ENCODE measurements at places on chromosomes 6 and 20. TPM values are rescaled to one million over a fixed set of nuclear protein-coding genes. Genes with fewer than 3 reads are reported as not detected.

The DEFB132 gene
- polyA plus RNA-seq: 0.08 TPM

The PRR18 gene
- polyA plus RNA-seq: 0.29 TPM

DNA sequence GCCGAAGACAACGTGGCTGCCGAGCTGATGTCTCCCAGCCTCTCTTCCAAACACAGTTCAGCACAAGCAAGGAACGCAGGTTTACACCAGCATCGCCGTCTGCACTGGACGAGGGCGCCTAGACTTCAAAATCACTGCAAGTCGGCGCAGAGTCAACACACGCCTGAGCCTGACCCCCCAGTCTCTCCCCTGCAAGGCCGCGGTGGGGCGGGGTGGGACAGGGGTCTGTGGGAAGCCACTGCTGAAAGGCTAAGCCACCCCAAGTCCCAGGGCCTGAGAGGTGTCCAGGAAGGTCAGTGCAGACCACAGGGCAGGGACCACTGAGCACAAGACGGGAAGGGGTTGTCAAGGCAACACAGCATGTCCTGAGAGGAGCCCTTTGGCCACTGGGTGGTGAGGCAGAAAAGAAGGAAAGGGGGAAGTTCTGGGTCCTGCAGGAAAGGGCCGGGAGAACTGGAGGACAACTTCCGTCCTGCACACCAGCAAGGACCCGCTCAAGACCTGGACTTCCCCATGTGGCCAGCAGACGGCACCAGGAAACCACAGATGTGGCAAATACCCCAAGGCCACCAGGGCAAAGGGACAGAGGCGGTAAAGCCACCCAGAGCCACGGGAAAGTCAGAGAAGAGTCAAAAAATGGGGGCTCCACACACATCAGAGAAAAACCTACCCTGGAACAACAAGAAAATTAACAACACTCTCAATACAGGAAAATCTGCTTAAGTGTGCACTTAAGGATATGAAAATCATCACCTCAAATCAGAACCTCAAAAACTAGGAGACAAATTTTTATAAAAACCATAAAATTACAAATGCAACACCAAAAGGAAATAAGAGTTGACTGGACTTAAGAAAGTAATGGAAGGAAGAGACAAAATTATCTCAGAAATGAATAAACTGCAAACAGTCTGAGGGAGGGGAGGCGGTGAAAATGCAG, 84.8 kb downstream of the TAF4 start:
- DNase-seq: peak; percentile 55

DNA sequence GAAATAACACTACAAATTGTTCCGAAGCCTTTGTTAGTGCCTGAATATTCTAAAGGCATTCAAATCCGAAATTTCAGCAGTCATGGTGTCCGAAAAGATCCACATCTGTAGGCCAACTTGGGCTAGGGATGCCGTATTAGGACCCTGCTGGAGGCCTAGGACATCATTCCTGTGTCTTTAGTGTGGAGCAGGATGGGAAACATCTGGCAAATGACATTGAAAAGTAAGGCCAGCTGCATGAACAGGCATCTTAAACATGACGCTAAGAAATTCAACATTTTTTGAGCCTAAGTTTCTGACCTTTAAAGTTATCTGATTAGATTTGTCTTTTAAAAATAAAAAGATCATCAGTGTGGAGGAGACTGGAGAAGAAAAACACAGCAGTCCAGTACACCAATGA, 91.3 kb downstream of the MYLK4 start:
- DNase-seq: no peak

The TNNC2 gene
- polyA plus RNA-seq: 0.12 TPM

GRCh38 chr6:32529697-32530430, at the start of gene HLA-DRB5:
HLA-DRB5 (minus strand) TSS chr6:32530287; CDS start chr6:32530224, 63 bp downstream.
- DNase-seq: no peak

DNA sequence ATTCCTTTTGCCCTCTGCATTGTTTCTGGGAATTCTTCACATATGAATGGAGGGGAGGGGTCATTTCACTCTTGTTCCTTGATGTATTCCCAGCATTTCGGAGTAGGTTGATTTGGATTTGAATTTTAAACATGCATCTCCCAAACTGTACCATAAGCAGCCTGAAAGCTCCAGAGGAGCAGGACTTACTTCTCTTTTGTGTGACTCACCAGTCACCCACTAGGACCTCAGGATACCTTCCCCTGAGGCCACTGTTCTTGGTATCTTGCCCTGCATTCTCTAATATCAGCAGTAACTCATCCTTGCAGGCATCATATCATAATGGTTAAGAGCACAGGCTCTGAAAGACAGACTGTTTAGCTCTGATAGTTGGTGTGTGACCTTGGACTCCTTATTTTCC, 703 bp downstream of the MRPL2 start:
- no peak for DNase-seq

The LIN28B gene
- polyA plus RNA-seq: not detected

The SMLR1 gene
- 40.8 TPM for polyA plus RNA-seq

The WFDC9 gene
- polyA plus RNA-seq: not detected

The TREM1 gene
- polyA plus RNA-seq: 0.43 TPM

GRCh38 chr6:87281426-87281825, 41.0 kb upstream of the SMIM8 start:
- no peak for DNase-seq

The SPTLC3 gene
- polyA plus RNA-seq: 4.2 TPM

The C20orf141 gene
- not detected for polyA plus RNA-seq

The PTCRA gene
- 0.63 TPM for polyA plus RNA-seq

DNA sequence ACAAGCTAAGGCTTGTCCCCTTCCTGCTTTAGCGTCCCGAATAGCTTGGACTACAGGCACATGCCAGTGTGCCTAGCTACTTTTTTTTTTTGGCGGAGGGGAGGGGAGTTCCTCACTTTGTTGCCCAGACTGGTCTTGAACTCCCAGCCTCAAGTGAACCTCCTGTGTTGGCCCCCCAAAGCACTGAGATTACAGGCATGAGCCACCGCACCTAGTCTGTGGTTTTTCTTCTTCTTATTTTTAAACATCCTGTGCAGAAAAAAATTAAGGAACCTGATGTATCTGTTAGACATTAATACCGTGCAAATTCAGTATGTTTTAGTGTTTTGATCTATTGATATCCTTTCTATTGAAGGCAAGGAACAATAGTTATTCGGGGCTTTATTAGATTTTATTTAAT, 25.7 kb downstream of the HIVEP1 start:
- no peak for DNase-seq

- no peak for DNase-seq
Measured at GRCh38 chr6:1912731-1913130, 303.0 kb downstream of the FOXC1 start.

DNA sequence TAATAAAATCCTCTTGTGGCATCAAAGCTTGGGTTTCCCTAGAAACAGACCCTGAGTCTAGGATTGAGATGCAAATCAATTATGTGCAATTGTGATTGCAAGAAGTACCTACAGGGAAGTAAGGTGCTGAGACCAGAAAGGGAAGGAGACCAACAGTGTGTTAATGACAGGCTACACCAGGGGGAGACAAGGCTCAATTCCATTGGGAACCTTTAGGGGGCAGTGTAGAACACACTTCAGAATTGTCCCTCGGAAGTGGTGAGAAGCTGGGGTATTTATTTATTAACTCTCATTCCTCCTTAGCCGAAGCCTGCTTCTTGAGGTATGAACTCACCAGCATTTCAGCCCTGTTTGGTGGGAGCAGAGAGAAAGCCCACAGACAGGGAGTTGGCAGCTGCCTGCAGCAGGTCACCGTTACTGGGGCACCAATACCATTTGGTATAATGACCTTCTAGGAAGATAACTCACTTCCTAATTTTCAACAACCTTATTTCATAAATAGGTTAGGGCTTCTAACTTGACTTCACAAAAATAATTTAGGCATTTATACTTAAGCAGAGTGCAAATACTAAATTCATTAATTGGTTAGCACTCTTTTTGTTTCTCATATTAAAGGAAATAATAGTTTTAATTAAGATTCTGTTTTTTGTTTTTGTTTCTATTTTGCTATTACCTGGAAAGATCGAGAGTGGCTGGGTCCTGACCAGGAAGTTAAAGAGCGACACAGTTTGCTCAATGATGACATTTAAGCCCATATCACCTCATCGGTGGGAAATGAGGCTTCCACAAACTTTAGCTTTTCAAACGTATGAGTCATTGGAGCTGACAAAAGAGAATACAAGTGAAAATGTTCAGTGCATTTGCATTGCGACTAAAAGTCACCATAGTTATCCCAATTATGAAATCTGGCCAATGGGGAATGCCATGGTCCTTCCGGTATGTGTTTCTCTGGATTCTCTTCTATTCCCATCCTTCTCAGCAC, 94.8 kb downstream of the BTBD3 start:
- DNase-seq: peak; percentile 36

The PNLDC1 gene
- polyA plus RNA-seq: 3.1 TPM

DNA sequence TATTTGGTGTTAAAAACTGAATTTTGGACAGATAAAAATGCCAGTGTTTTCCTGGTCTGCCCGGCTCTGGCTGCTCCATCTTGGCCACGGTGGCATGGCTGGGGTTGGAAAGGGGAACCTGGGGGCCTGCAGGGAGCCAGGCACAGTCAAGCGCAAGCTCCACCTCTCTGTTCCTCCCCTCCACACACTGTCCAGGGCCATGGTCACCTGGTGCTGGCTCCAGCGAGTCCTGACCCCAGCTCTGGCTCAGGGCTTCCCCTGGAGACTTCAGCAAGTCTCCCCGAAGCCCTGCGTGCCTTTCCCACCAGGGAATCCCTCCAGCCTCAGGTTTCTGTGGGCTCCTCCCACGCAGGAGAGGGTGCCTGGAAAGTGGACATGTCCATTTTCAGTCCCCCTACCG, 298.5 kb downstream of the QKI start:
- DNase-seq: no peak

The TAGAP gene
- polyA plus RNA-seq: 0.56 TPM

- DNase-seq: no peak
Measured at GRCh38 chr20:47753576-47754387, 31.5 kb downstream of the SULF2 start.

DNA sequence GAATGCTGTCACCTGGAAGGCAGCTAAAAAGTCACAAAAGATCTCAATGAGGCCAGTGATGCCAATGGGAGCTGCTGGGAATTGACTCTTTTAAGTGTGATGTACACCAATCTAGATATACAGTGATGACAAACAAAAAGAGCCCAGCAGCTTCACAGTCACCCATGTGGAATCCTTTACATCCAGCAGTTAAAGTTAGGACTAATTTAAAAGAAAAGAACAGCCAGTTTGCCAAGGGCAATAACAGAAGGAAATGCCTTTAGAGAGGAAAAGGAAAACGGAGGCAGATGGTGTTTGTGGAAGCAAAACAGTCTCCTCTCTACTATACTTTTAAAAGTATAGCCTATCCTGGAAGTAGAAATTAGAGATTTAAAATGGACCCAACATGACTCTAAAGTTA, 873.5 kb downstream of the EPHA7 start:
- DNase-seq: no peak

The NRSN1 gene
- not detected for polyA plus RNA-seq

GRCh38 chr20:57835074-57835452, 125.2 kb upstream of the PMEPA1 start:
- DNase-seq: no peak

DNA sequence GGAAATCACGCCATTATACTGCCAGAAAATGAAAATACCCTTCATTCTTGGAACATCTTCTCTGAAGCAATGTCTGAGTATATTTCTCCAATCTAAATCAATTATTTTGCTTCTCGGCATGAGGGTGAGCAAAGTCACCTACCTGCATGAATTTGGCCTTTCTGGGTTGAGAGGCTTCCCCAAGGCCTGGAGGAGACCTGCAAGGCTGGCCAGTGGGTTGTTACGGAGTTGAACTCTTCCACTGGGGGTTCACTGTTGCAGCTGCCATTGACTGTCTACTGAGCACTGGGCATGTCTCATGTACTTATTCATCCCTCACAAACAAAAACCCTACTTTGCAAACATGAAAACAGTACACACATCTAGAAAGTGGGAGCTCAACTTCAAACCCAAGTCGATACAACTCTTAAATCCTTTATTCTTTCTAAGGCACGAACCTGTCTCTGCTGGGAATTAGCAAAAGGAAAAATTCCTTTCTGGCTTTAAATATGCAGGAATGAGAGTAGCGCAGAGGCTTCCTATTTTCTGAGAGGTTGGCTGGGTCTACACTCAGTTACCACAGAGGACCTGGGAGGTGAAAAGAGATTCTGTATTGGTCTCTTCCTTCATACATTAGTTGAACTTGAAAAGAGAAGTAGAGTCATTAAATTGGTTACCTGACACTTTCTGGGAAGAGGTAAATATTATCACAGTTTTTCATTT, 87.6 kb upstream of the SGK1 start:
- no peak for DNase-seq

DNA sequence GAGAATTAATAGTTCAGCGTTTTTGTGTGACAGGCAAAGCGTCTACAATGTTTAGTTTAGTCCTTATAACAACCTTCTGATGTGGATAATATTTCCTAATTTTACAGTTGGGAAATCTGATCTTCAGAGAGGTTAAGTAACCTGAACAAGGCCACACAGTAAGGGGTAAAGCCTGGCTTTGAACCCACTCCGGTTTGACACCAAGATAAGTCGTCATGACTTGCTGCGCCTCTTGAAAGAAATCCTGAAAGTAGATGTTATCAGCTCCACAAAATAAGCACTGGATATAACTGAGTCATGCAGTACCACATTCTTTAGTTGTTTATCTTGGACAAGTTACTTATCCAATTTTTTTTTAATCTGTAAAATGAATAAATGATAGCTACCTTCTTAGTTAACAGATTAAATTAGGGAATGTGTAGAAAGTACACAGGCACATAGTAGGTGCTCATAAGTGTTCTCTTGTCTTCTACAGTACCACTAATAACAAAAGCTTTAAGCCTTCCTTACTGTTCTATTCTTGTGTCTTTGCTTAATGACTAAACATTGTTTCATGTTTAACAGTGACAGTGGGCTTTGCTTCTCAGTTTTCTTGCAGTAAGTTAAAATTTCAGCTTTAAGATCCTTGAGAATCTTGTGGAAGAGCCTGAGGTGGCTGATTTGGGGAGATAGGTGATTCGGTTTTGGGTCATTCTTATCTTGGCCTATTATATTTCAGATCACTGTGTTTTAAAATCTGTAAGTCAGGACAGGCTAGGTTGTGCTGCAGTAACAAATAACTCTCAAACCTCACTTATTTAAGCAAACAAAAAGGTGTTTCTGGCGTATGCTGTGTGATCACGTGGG, 2.1 kb downstream of the HIVEP1 start:
- DNase-seq: no peak

GRCh38 chr6:160881148-160881808, 110.3 kb upstream of the MAP3K4 start:
- no peak for DNase-seq

DNA sequence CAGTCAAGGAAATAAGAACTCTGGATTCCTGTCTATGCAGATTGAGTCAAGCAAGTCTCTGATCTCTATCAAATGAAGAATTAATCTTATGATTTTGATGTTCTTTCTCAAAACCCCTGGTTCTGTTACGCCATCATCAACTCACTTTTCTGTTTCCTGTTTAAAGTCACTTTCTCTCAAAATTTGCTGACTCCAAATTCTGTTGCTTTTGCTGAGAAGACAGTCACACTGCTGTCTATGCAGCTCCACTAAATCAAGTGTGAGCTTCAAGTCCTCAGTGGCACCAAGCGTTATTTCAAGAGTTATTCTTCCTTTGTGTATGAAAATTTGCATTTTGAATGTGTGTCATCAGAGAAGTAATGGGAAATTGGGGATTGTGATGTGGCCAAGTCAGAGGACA, 663.3 kb downstream of the KIF16B start:
- no peak for DNase-seq

The TUBB2A gene
- polyA plus RNA-seq: 86.3 TPM

All from liver (tissue), 10 donors.